ENCODE measurements at places on chromosomes 13 and 19.

GRCh38 chr19:47742634-47743033 lies 2.7 kb upstream of the NOP53 start:
- no peak for DNase-seq

DNA sequence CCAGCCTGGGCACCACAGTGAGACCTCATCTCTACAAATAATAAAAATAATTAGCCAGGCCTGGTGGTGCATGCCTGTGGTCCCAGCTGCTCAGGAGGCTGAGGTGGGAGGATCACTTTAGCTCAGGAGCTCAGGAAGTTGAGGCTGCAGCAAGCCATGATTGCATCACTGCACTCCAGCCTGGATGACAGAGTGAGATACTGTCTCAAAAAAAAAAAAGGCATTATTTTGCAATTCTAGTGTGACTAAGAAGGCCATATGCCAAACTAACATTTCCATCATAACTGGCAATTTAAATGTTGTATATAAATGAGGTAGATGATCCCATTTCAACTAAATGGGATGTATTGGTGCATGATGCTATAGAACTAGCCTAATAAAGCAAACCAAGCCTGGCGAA lies 632.8 kb upstream of the KLF12 start:
- DNase-seq = no peak

GRCh38 chr13:64338671-64339070 lies 2891.5 kb downstream of the PCDH9 start:
- DNase-seq = no peak

DNA sequence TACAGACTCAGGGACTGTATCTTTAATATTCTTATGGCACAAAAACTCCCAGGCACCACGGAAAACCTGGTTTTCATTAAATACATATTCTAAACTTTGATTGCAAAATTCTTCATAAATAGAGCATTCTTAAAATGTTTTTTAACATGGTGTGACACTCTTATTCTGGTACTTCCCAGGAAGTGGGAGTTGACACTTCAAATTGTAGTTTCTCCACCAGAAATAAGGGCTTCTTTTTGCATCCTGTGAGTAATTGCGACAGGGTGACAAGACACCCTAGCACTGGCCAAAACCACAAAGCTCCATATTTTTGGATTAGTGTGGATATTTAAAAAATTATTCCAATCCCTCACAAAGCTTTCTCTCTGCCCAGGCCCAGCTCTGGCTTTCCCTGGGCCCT lies 43.6 kb upstream of the MTIF3 start:
- DNase-seq = no peak

GRCh38 chr13:99123101-99124045 lies 77.3 kb upstream of the UBAC2 start:
- no peak for DNase-seq

DNA sequence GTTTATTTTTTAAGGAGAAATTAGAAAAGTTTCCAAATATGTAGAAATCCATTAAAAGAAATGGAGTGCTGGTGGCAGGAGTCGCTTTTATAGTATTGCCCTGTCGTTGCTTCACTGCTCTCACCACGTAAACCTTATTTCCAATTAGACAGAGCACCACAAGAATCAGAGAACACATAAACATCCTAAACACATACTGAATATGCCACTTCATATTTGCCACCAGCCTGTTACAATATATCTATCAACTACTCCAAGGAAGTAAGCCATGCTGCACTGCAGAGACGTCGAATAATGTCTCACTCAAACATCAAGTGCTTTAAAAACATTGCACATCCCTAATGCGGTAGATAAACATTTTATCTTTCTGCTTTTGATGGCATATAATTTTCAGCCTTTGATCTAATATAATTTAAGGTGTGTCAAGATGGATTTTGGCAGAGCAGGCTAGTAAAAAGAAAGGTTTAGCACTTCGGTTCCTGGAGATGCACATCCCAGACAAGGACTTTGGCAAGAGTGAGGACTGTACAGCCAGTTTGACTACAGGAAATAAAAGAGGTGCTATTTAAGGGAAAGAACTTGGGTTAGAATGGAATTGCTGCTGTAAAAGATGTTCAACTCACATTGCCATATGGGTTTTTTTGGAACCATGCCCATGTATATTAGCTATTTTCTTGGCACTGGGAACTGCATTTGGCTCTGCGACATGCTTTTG lies 932.3 kb downstream of the EFNB2 start:
- no peak for DNase-seq

DNA sequence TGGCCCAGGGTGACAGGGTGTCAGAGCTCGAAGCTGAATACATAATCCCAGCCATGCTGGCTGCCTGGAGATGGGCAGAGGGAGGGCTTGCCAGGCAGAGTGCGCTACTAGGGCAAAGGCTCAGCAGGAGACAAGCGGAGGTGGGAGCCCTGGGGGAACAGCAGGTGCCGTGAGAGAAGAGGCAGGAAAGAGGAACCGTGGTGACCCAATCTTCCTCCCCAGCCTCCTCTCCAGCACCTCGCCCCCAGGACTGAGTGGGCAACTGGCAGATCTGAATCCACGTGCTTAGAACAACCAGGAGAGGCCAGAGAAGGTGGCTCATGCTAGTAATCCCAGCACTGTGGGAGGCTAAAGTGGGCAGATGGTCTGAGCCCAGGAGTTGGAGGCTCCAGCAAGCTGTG lies 11.0 kb upstream of the CCL25 start:
- DNase-seq = no peak

- no peak for DNase-seq
Observed at GRCh38 chr13:105184201-105184600, 1351.3 kb downstream of the EFNB2 start.

GRCh38 chr13:61123538-61124289 lies 291.9 kb downstream of the PCDH20 start:
- no peak for DNase-seq

- no peak for DNase-seq
Observed at GRCh38 chr13:90108547-90108946, 1238.9 kb upstream of the MIR17HG start.

GRCh38 chr19:15107061-15108010 lies at the start of gene SYDE1:
SYDE1 (plus strand) TSS chr19:15107401; CDS start chr19:15107434, 33 bp downstream.
- DNase-seq = no peak

DNA sequence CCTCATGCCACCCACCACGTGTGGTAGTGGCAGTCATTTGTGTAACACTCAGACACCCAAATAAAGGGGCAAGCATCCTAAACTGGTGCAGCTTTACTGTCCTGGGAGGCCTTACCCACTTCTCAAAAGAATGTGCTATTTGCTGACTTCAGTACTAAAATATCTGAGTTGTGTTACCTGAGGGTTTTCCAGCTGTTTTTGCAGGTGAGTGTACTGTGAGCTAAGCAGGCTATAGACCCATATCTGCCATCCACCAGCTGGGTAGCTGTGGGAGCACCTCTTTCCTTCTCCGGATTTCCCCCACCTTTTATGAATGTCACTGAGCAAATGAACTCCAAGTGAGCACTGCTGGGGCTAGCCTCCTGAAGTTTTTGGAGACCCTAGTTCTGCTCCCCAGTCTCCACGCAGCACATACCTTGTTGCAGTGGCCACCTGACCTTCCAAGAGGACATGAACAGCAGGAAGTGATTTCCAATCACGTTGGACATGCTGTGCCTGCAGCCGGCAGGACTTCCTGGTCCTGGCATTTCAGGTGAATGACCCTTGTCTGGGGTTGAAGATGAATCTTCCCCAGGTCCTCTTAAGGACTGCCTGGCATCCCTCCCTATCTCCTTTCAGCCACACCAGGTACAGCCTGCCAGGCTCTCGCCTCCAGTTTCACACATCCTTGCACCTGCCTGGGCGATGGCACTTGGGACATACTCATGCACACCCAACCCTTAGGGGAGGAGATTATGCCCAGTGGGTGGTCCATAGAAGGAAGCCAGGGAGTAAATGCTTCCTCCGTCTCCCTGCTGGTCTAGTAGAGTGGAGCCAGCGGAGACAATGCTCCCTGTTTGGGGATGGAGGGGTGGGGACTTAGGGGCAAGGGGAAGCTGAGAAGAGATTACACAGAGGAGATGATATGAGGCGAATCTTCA lies 109.5 kb upstream of the SPATA13 start:
- no peak for DNase-seq

- DNase-seq = no peak
Observed at GRCh38 chr13:51223560-51224270, 1.5 kb downstream of the FAM124A start.

DNA sequence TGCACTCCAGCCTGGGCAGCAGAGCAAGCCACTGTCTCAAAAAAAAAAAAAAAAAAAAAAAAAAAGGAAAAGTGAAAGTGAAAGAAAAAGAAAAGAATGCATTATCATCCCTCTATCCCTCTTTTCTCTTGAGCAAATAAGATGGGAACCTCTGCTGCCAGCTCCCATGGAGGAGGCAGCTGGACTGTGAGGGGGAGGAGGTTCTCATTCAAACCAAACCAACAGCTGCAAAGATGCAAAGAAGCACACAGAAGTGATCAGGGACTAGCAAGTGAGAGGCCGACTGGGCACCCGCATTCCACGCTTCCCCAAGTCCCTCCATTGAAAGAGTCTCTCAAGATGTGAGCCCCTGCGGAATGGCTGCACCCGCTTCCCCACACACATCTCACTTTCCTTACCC lies 63.5 kb downstream of the TSHZ3 start:
- DNase-seq = peak; percentile 32

- no peak for DNase-seq
Observed at GRCh38 chr13:74819549-74819948, 662.4 kb downstream of the TBC1D4 start.

DNA sequence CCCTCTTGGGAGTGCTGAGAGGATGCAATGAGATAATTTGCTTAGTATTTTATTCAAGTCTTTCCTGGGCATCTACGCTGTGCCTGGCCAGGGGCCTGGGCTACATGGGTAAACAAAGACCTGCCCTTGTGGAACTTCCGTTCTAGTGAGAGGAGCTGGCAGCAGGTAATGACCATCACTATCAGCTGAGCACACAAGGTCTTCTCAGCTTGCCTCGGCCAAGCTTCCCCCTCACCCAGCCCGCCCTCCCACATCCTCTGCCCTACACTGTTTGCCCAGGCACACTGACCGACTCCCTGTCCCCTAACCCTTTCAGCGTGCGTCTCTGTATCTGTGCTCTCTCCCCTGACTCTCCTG lies 8.6 kb upstream of the FKRP start:
- no peak for DNase-seq

DNA sequence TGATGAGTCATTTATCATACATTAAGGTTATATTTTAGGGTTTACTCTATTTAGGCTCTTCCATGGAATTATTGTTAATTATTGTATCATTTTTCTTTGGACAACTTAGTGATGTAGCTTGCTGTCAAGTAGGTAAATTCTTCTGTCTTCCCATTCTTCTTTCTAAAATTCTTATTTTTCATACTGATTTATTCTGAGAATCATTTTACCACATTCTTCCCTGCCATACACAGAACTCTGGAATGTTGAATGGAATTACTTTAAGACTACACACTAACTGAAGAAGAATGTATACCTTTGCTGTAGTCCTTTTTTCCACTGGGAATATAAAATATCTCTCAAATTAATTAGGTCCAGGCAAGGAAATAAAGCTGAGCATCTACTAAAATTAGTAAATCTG lies 24.5 kb upstream of the SLC7A1 start:
- DNase-seq = no peak

DNA sequence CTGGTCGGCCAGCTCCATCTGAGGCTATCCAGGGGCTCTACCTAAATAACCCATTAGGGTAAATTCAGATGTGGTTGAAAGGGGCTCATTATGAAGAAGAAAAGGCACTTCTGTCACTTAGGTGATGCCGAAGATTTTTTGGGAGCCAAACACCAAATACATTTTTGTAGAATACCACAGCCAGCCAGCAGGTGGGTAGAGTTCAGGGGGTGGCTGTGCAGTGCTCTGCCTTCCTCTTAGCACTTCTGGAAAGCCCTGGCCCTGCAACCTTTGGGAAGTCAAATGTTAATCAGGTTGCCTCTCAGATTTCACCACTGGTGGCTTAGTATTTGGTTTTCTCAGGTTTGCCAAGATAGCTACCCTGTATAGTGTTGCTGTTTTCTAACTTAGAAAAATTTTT lies 18.5 kb upstream of the GPR18 start:
- no peak for DNase-seq

GRCh38 chr13:31798189-31798588 lies 58.9 kb downstream of the RXFP2 start:
- no peak for DNase-seq

- DNase-seq = peak; percentile 82
Observed at GRCh38 chr19:18491995-18492953, 29.6 kb downstream of the ELL start.

GRCh38 chr13:44331912-44332851 lies 41.4 kb upstream of the SERP2 start:
- peak; percentile 76 for DNase-seq

DNA sequence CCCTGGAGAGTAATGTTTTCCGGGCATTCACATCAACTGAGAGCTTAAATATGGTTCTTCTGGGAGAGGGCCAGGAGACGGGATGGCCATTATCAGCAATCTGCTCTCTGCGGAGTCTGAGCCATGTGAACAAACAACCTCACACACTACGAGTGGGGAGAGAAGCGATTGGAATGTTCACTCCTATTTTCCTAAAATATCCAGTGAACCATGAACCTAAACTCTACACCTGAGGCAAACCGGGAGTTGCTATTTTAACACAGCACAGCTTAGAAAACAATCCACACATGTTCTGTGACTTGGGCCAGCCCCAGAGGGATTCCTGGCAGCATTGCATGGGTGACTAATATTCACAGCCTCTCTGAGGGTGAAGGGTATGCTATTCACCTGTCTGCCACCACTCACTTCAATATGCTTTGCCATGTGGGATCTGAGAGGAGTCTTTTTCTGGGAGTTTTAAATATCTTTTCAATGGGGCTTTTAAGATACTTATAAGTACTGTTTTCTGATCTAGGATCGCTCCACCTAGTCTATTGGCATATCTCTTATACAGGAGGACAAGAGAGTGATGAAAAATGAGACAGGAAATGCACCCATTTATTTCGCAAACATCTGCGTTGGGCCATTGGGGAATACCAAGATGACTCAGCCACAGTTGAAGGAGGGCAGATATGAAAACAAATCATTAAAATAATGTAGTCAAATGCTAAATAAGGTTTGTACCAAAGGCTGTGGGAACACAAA lies 72.6 kb upstream of the SERP2 start:
- no peak for DNase-seq

DNA sequence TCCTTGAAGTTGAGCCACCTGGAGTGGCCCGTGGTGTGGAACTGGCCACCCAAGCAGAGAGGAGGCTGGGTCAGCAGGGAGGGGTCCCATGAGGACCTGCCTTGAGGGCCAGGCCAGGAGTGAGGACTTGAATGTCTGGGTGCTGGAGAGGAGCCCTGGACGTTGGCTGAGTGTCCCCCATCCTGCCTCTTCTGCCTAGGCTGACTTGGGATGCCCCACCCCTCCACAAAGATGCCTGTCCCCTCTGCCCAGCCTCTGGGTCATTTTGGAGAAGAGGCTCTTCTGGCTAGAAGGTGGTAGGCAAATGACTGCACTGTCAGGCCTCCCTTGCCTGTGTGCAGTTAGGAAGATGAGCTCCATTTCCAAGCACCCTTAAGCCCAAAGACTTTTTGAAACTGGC lies 1.7 kb downstream of the SSBP4 start:
- DNase-seq = no peak

DNA sequence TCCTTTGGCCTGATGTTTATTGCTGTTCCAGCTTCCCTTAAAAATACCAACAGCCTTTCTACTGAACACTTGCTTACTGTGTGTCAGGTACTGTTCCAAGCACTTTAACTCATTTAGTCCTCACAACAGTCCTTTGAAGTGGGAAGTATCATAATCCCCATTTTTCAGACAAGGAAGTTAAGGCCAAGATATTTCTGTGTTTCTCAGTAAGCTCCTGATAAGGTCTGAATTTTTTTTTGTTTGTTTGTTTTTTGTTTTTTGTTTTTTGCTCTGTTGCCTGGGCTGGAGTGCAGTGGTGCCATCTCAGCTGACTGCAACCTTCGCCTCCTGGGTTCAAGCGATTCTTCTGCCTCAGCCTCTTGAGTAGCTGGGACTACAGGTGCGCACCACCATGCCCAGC lies 7.5 kb downstream of the SNRPA start:
- DNase-seq = no peak

GRCh38 chr19:10027158-10027997 lies 14.1 kb downstream of the RDH8 start:
- peak; percentile 96 for DNase-seq
